HL-60 (cell line): ENCODE measurements at places on chromosomes 3 and 15.

GRCh38 chr3:34363881-34364280, 565.5 kb downstream of the PDCD6IP start:
- no peak for DNase-seq

GRCh38 chr3:126746395-126747177, 42.5 kb downstream of the CHCHD6 start:
- DNase-seq, result no peak

DNA sequence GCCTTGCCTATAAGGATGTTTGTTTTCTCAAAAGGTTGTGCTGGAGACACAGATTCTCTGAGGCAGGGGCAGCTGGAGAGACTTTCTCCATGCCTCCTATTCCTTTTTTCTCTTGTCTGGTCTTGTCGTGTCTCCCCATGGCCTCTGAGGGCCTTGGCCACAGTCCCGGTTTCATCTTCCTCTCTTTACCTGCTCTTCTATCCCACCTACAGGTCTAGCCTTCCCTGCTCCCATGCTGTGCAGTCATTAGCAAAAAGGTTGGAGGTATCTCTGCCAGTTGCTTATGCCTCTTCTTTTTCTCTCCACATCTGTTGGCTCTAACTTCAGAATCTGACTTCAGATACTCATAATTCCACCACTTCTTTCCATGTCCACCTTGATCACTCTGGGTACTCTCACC, 191.1 kb downstream of the IL20RB start:
- no peak for DNase-seq

DNA sequence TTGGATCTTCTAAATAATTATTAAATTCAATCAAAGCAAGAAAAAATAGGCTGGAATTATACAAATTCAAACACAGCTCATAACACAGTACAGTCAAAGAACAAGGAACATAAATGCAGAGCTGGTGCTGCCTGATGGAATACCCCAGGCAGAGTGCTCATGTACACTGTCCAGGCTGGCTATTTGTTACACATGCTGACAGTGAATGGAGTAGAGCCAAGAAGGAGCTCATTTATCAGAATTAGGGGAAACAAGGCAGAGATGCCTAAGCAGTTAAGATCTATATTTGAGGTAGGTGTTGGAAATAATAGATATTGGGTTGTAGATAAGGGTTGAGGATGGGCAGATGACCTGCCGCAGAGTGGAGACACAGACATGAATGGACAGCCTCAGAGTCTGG, 788.2 kb upstream of the ARPP21 start:
- no peak for DNase-seq

GRCh38 chr3:31288641-31289100, 244.1 kb upstream of the STT3B start:
- no peak for DNase-seq

GRCh38 chr15:62394079-62394478, 229.0 kb upstream of the C2CD4B start:
- no peak for DNase-seq

- DNase-seq, result no peak
Observed at GRCh38 chr3:53154881-53155285, 6.1 kb upstream of the PRKCD start.

GRCh38 chr3:139343895-139344856, at the start of gene MRPS22:
MRPS22 (plus strand) TSS chr3:139344020; CDS start chr3:139344027, 7 bp downstream.
- DNase-seq, result peak; percentile 91

DNA sequence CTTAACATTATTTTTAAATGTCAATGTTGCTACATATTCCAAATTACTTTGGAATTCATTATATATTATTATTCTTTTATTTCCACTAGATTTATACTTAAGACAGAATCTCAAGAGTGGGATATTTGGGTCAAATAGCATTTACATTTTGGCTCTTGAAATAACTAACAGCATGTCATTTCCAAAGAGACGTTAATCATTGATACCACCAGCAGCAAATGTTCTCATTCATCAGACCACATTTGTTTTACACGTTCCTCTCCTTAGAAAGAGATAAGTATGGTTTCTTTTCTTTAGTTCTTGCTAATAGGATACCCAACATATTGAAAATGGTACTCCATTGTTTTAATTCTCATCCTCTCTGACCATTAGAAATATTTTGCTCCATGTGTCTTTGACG, 229.8 kb downstream of the LPP start:
- DNase-seq, result no peak
